ENCODE measurements at places on chromosomes 7 and 10.

- peak; percentile 46 for DNase-seq
Measured at GRCh38 chr10:3102720-3103427, 35.5 kb downstream of the PFKP start.

DNA sequence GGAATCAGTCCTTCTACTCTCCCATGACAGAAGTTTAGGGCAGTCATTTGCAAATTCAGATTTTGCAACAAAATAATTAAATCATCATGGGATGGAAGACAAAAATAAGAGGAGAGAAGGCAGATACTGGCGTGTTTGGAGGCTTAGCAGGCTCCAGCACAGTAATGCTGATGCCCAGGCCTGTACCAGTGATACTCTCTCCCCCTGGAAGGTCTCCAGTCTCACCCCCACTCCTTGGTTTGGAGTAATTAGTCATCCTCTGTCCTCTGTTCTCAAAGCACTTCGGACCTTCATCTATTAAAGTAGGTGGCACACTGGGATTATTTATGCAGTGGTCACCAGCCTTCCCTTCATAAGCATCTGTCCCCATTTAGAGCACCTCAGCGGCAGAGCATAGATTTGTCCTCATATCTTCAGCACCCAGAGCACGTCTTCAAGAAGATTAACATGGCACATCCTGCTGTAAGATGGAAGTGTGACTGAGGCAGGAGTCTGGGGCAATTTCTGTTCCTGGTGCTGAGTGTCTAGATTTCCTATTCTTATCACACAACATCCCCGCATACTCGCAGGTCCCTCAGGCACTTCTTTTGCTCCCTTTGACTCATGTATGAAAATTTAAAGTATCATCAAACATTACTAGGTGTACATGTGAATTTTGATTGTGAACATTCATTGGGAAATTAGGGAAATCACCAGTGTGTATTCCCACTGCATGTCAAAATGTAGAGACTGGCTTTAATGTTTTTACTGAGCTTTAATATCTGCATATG lies 31.3 kb upstream of the TRIL start:
- DNase-seq, result no peak

GRCh38 chr7:3114917-3115316 lies 71.2 kb upstream of the CARD11 start:
- no peak for DNase-seq

DNA sequence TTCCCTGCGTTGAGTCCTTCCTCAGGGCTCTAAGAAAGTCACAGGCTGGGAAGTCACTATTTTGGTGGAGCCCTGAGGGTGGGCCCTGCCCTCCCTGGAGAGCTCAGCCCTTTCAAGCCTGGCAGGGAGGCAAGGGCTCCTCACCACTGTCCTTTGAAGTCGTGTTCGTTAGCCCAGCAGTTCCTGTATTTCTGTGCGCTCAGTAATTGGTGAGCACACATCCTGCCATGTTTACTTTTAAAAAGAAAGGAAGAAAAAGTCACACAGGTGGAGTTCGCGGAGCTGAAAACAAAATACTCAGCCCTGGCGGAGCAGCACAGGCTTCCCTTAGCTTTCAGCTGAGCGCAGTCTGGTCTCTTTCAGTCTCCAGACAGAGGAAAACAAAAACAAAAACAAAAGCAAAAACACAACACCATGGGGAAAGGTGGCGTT lies 37.1 kb downstream of the PRKCQ start:
- no peak for DNase-seq
